G401 (cell line): ENCODE measurements at places on chromosomes 5 and 9.

DNA sequence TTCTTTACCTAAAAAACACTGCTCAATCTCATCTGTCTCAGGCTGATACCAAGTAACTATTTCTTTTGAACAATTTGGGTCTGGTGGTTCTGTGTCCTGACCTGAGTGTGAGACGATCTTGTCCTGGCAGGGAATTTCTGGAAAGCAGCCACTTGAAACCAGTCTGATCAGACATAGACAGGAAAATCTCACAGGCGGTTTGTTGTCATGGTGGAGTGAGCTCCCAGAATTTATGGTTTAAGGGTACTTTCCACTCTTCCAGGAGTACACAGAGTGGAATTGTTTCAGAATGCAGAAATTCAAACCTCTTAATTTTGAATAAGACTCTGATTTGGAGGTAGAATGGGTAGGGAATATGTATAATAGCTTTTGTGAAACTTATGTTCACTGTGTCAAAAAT lies 268.2 kb downstream of the ISL1 start:
- DNase-seq = no peak

GRCh38 chr9:88826771-88827181 lies 164.5 kb upstream of the S1PR3 start:
- no peak for DNase-seq

GRCh38 chr5:142325725-142326479 lies 1.1 kb upstream of the SPRY4 start:
- DNase-seq = peak; percentile 61

DNA sequence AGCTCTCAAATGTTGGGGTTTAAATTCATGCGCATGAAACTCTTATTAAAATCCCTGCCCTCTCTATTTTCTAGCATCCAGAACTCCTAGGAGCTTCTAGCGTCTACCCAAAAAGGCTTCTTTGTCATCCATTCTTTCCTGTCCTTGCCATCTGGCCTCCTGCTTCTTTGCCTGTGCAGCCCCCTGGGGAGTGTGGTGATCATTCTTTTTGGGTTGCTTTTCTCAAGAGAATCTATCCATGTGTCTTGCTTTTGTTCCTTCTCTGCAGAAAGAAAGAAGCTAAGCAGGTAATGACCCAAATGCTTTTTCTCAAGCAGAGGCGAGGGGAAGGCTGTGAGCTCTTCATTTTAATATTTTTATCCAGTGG lies 26.6 kb downstream of the SKP2 start:
- DNase-seq = no peak

- DNase-seq = no peak
Observed at GRCh38 chr5:38029397-38030065, 189.7 kb upstream of the GDNF start.

DNA sequence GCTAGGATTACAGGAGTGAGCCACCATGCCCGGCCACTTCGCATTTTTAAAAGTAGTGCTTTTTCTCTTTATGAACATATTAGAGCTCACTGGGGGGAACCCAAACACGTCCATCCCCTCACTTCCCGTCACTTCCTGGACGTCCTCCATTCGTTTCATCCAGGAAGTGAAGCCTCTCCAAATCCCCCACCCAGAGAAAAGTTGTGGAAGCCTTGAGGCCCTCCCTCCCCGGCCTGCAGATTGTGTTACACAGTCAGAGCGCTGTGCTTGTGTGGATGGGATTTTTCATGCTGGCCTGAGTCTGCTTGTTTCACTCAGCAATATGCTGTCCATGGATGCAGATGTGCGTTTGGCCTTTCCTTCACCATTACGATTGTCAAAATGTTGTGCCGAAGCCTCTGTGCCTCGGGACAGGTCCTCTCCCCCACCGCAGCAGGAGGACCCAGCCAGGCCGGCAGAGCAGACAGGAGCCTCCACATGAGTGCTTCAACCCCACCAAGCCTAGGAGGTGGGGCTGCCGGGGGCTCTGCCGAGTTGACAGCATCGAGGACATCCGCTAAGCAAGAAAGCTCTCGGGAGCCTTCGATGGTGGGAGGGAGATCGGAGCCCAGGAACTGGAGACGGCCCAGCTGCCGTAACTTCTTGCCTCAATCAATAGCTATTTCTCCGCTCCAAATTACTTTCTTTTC lies 121.6 kb upstream of the PPP1R26 start:
- no peak for DNase-seq
